K562 (cell line): ENCODE measurements at places on chromosomes 5 and 9.
A peak's percentile ranks its signal among the peaks of the same experiment; 100 is the strongest.

- DNase-seq: peak; percentile 10
These were observed 39.1 kb downstream of the SH3RF2 start for GRCh38 chr5:145975361-145976066.

DNA sequence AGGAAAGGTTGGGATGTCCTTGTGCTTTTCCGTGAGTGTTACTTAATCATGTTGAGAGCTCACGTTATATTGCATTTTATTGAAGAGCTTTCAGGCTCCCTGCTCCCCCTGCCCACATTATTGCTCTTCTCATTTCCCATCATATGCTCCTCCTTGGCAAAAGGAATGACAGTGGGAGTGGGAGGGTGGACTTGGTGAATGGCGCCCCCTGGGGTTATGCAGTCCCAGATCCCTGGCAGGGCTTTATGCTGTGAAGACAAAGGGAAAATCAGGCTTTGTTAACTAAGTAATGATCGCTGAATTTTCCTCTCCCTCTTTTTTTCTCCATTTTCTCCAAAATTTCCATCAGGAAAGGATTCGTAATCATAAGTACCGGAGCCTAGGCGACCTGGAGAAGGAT is 166.6 kb downstream of the SMARCA2 start:
- DNase-seq: peak; percentile 13

GRCh38 chr9:135480940-135481310 is 1.3 kb downstream of the PPP1R26 start:
- DNase-seq: no peak

GRCh38 chr5:1557114-1557873 is 33.5 kb upstream of the LPCAT1 start:
- DNase-seq: no peak

GRCh38 chr9:83242066-83242465 is 179.1 kb upstream of the RASEF start:
- no peak for DNase-seq

- DNase-seq: no peak
These were observed 202.7 kb downstream of the RFK start for GRCh38 chr9:76191493-76191892.

- no peak for DNase-seq
These were observed 19.0 kb downstream of the CXXC5 start for GRCh38 chr5:139667001-139667729.

- peak; percentile 81 for DNase-seq
These were observed 24.7 kb upstream of the SLC6A19 start for GRCh38 chr5:1176473-1177391.

- no peak for DNase-seq
These were observed 38.0 kb downstream of the CDK5RAP2 start for GRCh38 chr9:120541921-120542320.

- DNase-seq: no peak
These were observed 735.9 kb upstream of the NUDT12 start for GRCh38 chr5:104298518-104298917.

DNA sequence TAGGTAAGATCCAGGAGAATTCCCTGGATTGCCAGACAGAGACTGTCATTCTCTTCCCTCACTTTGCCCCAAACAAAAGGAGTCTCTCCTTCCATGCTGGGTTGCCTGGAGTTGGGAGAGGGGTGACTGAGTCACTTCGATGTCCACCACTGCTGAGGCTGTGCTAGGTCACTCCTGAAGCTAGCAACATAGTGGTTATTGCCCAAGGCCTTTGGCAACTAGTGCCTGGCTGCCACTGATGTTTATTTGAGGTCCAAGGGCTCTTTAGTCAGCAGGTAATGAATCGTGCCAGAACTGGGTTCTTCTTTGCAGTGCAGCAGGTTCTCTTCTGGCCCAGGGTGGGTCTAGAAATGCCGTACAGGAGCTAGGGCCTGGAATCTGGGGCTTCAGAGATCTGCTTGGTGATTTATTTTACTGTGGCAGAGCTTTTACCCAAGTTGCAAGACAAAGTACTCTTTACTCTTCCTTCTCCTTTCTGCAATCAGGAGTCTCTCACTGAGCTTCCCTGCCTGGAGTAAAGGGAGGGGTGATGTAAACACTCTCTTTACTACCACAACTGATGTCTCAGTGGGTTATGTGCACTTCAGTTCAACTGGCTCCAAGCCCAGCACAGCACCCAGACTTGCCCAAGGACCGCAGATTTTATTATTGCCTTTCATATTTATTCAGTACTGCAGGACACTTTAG is 155.7 kb upstream of the SH3GL2 start:
- DNase-seq: no peak

DNA sequence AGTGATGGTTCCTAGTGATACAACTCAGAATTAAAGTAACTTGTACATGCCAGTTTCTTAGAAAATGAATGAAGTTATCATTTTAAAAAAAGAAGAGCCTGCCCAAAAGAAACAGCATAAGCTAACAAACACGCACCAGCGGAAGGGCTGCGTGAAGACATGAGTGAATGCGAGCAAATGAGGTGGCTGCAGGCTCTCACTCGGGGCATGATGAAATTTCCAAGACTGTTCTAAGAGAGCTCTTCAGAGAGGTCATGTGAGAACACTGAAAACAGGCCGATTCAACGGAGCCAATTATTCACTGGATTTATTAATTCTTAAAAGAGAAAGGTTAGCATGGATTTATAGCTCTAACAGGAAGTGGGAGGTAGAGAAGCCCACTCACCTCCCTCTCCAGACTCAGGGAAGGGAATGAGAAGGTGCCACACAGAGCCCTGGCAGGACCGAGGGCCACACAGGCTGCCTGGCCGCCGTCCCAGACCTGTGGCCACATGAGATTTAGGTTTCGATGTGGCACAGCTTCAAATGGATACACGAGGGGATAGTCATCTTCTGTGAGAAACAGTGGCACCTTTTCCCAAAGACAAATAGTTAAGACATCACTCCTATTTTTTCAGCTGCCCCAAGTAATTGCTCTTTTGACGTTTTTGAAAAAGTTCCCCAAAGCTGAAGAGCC is 55.5 kb downstream of the HABP4 start:
- no peak for DNase-seq

DNA sequence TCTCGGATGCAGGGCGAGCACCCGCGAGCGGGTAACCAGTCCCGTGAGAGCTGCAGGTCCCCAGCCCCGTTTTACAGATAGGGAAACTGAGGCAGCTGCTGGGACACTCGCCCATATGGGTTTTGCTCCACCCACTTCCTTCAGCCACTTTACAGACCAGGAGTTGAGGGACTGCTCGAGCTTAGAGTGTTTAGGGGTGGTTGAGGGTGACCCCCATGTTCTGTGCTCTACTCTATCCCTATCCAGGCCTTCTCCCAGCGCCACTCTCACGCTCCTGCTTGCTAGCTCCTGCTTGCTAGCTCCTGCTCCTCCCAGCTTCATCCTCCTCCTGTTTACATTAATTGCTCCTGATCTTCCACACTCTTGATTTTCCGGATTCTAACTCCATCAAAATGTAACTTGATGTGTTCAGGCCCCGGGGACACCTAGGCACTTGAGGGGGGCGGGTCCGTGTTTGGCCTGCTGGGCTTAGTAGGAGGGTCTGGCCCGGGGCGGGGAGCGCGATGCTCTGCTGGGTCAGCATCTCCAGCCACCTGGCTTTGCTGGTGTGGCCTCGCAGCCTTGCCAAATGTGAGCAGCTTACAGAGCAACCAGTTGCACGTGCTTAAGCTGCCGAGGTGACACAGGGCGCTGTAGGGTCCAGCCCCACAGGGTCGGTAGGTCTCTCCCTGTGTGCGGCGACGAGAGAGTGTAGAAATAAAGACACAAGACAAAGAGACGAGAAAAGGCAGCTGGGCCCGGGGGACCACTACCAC is 1.5 kb upstream of the PTGES2 start:
- DNase-seq: peak; percentile 7

DNA sequence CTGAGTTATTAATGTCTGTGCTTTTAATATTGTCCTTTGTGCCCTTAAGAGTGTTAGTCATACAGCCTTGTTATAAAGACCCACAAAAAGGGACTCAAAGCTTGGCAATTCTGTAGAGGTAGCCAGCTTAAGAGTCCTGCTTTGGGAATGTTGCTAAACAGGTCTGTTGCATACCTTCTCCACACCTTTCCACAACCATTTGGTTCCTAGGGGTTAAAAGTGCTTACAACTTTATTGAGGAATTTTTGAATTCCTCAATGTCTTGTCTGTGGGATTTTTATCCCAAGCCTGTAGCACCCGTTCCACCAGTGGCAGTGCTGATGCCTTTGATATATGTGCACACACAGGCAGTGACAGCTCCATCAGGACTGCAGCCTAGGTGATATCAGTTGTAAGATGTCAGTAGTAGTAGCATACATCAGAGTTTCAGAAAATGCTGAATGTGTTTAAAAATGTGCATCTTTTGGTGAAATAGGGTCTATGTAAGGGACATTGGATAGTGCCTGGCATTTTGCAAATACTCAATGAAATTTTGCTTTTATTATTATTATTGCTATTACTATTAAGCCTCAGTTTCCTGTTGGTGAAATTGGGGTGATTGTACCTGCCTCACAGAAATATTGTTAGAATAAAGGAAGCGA is 68.5 kb downstream of the WWC1 start:
- DNase-seq: no peak
